ENCODE measurements at places on chromosomes 4 and X. TPM values are rescaled to one million over a fixed set of nuclear protein-coding genes. Genes with fewer than 3 reads are reported as not detected.

SRPX gene
- 20.6 TPM for total RNA-seq

LRIT3 gene
- total RNA-seq = 0.08 TPM

- DNase-seq = no peak
Observed at GRCh38 chrX:136250191-136251040, 784 bp downstream of the MAP7D3 start.

TSPAN7 gene
- 2.0 TPM for total RNA-seq

DNA sequence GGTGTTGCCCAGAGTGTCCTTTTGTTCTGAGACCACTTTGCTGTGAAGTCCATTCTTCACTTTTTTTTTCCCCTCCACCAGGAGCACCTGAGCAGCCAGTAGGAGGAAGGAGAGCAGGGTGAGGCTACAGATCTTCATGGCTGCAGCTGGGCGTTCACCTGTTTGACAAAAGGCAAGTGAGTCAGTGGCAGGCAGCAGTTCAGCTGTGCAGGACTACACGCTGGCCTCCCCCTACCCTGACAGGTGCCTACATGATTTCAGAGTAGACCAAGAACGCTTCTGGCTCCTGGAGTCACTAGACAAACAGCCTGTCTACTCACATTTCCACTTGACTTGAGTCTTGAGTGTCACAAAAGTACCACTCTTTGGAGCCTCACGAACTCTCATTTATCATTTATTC, 2.0 kb downstream of the FGFBP1 start:
- no peak for DNase-seq

ACE2 gene
- not detected for total RNA-seq

- no peak for DNase-seq
Observed at GRCh38 chrX:134172588-134173259, 64.3 kb upstream of the CCDC160 start.

Measured in kidney epithelial cell (primary cell).